ENCODE measurements at places on chromosomes 2 and 18. TPM values are rescaled to one million over a fixed set of nuclear protein-coding genes. Genes with fewer than 3 reads are reported as not detected.

TWIST2 gene
- total RNA-seq, result 66.4 TPM

SLC11A1 gene
- total RNA-seq, result under 0.01 TPM

UBE2F gene
- total RNA-seq, result 38.7 TPM

DPYSL5 gene
- total RNA-seq, result not detected

Data from placental pericyte (primary cell).